ENCODE measurements at places on chromosomes 2 and 18.

GRCh38 chr18:24672165-24672941, 211.9 kb downstream of the HRH4 start:
- DNase-seq = no peak

DNA sequence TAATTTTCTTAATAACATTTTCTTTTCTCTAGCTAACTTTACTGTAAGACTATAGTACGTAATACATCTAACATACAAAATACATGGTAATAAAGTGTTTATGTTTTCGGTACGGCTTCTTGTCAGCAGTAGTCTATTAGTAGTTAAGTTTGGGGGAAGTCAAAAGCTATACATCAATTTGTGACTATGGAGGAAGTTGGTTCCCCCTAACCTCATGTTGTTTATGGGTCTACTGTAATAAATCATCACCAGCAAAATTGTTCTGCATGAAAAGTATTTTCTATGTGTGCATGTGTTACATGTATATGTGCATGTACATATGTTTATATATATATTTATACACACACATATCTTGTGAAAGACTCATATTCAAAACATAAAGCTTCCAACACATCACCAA, 303.0 kb downstream of the TRIB2 start:
- no peak for DNase-seq

GRCh38 chr2:168114040-168114439, 133.4 kb downstream of the STK39 start:
- no peak for DNase-seq

- DNase-seq = no peak
Measured at GRCh38 chr2:105607920-105608504, 136.7 kb upstream of the NCK2 start.

DNA sequence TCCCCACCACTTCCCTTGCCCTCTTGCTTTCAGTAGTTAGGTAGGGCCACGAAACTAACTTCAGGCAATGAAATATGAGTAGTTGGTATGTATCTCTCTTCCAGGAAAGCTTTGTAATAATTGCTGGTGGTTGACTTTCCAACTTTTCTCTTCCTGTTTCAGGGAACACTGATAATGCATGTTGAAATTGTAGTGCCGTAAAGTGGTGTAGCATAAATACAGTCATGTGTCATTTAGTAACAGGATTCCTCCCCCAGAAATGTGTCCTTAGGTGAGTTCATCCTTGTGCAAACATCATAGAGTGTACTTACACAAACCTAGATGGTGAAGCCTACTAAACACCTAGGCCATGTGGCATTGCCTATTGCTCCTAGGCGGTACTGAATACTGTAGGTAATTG, 429.2 kb downstream of the PID1 start:
- DNase-seq = no peak

Data from OCI-LY7 (cell line).